ENCODE measurements at places on chromosomes 13 and 19. TPM values are rescaled to one million over a fixed set of nuclear protein-coding genes. Genes with fewer than 3 reads are reported as not detected.

Gene DNAJC15
- 9.8 TPM for total RNA-seq

DNA sequence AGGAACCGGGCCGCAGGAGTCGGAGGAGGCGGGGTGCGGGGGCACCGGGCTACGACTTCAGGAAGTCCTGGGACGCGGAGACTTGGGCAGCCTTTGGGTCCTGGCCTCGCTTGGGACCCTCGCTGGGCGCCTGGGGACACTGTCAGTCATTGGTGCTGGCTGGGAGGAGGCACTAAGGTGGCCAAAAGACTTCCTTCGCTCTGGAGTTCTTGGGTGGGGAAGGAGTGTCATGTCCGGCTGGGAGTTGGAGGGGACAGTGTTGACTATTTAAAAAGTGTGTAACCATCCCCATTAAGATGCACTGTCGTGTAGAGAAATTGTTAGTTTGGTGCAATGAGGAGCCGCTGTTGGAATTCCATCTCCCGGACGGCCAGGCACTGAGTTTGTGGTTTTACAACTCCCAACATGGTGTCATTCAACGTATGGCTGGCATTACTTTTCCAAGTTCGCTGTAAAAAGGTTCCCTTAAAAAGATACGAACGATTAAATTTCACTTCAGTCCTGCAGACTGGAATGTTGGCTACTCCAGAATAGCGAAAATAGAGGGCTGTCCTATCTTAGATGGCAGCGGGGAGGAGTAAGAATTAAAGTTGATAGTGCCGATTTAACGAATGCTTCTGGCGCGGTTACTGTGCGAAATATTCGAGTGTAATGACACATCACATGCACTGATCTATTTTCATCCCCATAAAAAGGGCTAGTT, 776 bp downstream of the DNAJC3 start:
- DNase-seq: peak; percentile 41

- DNase-seq: no peak
These were observed 718.0 kb downstream of the DACH1 start for GRCh38 chr13:71149046-71149445.

DNA sequence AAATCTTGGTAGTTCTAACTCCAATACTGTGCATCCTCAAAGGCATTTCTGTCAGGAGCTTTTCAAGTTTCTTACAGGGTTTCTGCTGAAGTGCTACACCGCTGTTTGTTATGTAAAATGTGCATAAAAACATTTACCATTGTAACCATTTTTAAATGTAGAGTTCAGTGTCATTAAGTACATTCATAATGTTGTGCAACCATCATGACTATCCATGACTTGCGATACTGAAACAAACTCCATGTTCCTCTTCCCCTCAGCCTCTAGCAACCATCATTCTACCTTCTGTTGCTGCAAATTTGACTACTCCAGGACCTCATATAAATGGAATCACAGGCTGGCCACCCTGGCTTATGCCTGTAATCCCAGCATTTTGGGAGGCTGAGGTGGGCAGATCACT, 14.4 kb upstream of the SLC25A42 start:
- DNase-seq: no peak

- DNase-seq: no peak
These were observed 266.7 kb upstream of the MAB21L1 start for GRCh38 chr13:35743165-35743564.

- DNase-seq: no peak
These were observed 11.8 kb upstream of the DOCK9 start for GRCh38 chr13:98989469-98990235.

All from LHCN-M2 (cell line).